ENCODE measurements at places on chromosomes 3 and 15. TPM values are rescaled to one million over a fixed set of nuclear protein-coding genes. Genes with fewer than 3 reads are reported as not detected.
A peak's percentile ranks its signal among the peaks of the same experiment; 100 is the strongest.

The NAALADL2 gene
- 1.9 TPM for total RNA-seq

DNA sequence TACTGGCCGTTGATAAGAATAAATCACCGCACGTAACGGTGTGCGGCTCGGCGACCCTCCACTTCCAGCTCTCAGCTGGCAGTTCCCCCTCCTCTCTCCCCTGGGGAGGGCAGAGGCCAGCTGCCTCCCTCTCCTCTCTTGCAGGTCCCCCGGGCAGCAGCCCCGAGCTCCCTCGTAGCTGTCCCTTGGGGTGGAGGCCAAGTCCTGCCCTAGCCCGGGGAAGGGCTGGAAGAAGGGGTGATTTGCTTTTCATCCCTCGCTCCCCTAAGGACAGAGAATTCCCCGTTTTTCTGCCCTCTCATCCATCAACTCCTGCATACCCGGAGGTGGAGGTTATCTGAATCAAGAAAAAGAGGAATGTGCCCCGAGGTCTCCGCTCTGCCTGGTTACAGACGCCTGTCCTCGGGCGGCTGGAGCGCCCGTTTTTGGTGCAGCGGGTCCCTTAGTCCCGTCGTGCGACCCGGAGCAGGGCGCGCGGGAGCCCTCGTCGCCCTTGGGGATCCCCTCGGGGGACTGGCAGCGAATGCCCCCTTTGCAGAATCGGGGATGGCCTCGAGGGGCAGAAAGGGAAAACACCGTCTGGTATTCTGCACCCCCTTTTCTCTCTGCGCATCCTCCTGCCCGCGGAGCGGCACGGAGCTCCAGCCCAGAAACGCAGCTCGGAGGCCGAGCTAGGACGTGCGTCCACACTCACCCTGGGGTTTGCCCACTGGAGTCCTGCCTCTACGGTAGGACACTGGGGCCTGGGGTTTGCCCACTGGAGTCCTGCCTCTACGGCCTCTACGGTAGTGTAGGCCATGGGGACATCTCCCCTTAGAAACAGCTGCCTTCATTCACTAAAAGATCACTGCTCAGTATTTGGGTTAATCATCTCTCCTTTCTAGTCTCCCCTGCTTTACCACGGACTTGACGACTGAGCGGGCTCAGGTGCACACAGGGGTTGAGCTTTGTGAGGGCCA, 2.2 kb downstream of the PTPRG start:
- DNase-seq: no peak

DNA sequence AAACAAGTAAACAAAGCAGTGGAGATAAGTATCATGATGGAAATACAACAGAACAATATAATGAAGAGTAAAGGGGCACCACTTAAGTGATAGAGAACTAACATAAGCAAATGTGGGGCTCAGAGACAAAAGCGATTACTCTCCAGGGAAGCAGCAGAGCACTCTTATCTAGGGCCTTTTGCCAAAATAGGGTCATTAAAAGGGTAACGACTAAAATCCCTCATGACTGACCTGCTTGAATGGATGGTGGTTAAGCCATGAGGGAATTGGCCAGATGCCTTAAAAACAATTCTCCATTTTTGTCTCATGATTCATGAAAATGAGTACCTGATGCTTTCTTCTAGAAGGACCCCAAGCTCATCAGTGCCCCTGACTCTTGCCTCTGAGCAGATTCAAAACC, 3.2 kb upstream of the SLC7A14 start:
- DNase-seq: no peak

GRCh38 chr3:175940243-175940642, 1081.1 kb downstream of the NAALADL2 start:
- peak; percentile 69 for DNase-seq

- no peak for DNase-seq
Observed at GRCh38 chr3:146274833-146275232, 23.9 kb upstream of the PLSCR4 start.

GRCh38 chr3:187406927-187407326, 38.7 kb downstream of the RTP4 start:
- DNase-seq: no peak

GRCh38 chr3:10555263-10555662, 49.9 kb upstream of the ATP2B2 start:
- no peak for DNase-seq
